ENCODE measurements at places on chromosomes 2 and 18.

GRCh38 chr2:55089726-55090125 is 39.5 kb upstream of the RTN4 start:
- DNase-seq = no peak

DNA sequence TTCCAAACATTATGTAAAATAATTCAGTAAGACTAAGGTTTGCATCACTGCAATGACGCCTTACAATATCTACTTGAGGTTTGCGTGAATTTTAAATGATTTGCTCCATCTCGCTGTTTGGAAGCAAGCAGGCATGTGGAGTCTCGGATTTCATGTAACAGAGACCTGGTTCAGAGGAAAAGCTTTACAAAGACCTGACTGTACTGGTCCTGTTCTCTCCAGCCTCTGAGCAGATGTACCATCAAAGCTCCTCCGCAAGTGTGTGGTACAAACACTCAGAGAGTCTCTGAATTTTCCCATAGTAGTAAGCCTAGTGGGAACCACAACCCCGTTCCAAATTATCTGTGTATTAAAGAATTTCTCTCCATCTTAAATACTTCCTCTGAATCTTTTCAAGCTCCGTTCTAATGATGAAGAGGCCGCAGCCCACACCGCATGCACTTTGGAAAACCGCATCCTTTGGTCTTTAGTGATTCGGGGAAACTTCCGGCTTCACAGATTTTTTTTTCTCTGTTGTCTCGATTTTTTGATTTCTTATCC is 728.1 kb upstream of the SOX11 start:
- no peak for DNase-seq

- no peak for DNase-seq
Observed at GRCh38 chr2:28318023-28318422, 74.6 kb upstream of the FOSL2 start.

DNA sequence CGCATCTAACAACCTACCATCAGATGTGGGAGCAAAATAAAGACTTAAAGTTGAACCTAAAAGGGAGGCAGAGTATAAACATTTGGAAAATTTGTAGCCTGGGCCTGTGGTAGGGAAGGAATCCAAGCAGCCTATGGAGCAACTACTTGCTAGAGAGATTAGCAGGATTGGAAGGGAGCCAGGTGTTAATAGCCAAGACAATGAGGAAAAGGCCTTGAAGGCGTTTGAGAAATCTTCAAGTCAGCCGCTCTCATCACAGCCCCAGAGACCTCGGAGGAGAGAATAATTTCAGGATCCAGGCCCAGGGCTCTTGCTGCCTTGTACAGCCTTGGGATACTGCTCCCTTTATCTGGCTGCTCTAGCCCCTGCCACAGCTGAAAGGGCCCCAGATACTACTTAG is 219.7 kb downstream of the THSD7B start:
- DNase-seq = no peak

DNA sequence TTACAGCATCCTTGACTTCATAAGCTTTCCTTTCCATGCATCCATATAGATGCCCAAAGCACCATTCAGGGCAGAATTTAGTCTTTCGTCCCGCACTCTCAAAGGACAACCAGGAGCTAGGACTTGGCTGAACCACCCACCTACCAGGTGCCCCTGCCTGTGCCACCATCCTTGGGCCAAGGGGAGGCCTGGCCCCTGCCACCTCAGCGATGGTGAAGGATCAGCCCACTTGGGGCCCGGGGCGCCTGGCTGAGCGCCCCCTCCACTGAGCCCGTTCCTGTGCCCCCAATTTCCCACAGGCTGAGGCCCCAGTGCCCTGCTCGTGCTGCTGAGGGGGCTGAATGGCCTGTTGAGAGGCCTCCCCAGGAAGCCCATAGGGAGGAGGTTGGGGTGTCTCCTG is 33.3 kb upstream of the ALPP start:
- no peak for DNase-seq

- peak; percentile 16 for DNase-seq
Observed at GRCh38 chr2:174342686-174343342, 8.1 kb downstream of the SP9 start.

DNA sequence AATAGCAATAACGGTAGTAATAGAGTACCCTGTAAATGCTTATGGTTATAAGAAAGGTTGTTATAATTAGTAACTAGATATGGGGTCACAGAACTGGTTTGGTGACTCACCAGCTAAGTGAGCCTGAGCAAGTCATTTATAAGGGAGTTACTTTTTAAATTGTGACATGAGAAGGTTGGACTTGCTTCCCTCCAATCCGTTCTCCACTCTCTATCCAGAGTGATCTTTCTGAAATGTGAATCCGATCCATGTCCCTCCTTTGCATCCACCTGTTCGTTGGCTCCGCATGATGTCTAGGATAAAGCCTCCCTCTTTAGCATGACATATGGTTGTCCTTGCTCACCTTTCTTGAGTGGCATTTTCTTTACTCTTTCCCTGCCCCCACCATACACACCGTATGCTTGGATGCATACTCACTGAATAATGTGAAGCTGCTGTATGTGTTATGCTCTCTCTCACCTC is 83.1 kb downstream of the CDC42EP3 start:
- no peak for DNase-seq

- no peak for DNase-seq
Observed at GRCh38 chr2:218557941-218558340, 10.2 kb downstream of the USP37 start.

- DNase-seq = no peak
Observed at GRCh38 chr2:45910473-45911060, 259.1 kb downstream of the PRKCE start.

GRCh38 chr18:80104364-80104779 is 4.7 kb upstream of the ADNP2 start:
- DNase-seq = no peak

All from endothelial cell (in vitro differentiated cells).